GM12878 (cell line): ENCODE measurements at places on chromosomes 3 and 15. TPM values are rescaled to one million over a fixed set of nuclear protein-coding genes. Genes with fewer than 3 reads are reported as not detected.

DNA sequence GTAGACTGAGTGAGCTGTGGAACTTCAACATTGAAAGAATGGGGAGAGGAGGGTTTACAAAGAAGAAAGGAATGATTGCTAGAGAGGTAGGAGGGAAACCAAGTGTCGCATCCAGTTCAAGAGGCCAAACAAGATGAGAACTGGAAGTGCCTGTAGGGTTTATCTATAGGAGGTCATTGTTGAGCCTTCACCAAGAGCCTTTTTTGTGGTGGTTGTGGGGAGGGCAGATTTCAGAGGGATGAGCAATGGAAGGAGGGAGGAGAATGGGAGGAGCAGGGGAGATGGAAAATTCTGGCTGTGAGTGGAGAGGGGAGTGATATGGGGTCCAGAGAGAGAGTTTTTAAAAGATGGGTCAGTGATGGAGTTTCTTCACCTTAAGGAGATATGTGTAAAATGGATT lies 8.5 kb downstream of the PDIA5 start:
- DNase-seq = no peak

TJP1 gene
- total RNA-seq = 0.49 and 0.72 TPM in 2 replicates

DNA sequence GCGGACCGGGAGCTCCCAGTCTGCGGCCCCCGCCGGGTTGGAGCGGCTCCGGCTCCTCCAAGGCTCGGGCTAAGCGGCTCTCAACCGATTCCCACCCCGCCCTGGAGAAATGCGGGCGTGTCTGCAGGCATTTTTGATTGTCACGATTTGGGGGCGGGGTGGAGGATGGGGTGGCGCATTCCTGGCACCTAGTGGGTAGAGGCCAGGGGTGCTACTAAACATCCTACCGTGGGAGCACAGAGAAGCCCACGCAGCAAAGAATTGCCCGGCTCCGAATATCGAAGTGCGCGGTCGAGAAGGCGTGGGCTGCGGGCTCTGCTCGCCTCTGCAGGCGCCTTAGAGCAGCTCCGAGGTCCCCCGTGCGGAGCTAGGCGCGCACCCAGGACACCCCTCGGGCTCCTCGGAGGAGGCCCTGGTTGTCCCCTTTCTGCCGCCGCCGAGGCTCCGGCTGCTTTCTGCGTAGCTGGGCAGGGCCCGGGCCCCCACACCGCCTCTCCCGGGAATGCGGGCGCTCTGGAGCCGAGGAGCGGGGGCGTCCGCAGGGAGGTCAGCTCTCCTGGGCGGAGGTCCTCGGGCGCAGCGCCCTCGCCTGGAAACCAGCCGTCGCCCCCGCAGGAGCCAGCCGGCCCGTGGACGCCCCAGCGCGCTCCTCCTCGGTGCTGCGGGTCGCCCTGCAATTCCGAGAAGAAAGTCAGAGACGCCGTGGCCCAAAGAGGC lies 16.5 kb upstream of the LAMP3 start:
- no peak for DNase-seq

ALG3 gene
- 44.5 and 44.9 TPM in 2 replicates for total RNA-seq

DNA sequence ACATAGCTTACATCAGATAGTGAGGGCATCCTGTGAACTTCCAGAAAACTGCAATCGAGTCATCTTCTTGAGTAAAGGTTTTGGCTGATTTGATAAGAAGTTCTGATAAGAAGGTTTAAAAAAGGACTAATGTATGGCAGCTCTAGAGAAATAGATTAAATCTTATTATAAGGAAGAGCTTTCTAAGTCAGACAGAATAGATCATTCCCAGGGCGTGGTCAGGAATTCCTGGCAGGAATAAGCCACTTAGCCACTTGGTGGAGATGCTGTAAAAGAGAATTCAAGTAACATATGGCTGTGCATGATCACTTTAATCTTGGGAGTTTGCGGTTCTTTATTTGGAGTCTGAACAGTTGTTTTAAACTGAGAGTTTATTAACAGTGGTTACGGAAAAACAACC lies 17.4 kb downstream of the PGBD4 start:
- no peak for DNase-seq

SNX22 gene
- total RNA-seq = 23.2 and 26.1 TPM in 2 replicates

TUSC7 gene
- not detected in 2 replicates for total RNA-seq

DNA sequence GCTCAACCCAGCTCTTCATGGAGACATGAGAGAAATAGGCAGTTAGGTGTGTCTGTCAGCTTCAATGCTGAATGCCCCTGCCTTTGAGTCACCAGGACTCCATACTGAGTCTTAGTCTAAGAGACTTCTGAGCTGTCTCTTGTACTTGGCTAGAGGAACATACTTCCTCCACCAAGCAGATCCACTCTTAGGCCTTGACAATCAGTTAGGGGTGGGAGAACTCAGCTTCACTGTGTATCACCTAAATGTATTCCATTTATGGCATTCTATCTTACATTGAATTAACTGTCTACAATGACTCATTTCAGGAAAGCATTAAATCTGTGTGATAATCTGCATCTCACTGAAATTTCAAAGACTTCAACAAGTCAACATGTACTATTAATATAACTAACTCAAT lies 66.0 kb downstream of the STAC start:
- no peak for DNase-seq

NPAP1 gene
- not detected in 2 replicates for total RNA-seq
